GM10248 (cell line): ENCODE measurements at places on chromosomes 11 and 22.
A peak's percentile ranks its signal among the peaks of the same experiment; 100 is the strongest.

DNA sequence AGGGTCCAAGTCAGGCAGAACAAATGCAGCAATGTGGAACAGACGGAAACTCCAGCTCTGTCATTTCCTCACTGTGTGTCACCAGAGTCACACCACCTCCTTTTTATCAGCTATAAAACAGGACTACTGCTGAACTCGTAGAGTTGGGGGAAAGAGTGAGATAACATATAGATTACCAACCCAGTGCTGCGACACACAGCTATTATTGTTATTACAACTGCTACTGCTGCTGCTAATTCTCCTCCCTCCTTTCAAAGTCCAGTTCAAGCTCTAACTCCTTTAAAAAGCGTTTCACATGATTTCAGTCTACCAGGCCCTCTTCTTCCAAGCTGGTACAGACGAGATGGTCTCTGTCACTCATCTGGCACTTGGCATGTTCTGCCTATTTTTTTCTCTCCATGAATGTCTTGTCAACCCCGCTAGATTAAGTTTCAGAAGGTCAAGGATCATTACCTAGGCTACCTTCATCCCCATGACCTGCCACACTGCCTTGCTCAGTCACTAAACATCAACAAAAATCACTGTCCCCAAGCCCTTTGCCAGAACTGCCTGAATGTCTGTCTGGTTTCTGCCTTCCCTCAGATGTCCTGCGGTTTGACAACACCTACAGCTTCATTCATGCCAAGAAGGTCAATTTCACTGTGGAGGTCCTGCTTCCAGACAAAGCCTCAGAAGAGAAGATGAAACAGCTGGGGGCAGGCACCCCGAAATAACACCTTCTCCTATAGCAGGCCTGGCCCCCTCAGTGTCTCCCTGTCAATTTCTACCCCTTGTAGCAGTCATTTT is 3.7 kb upstream of the MTFP1 start:
- DNase-seq = no peak

DNA sequence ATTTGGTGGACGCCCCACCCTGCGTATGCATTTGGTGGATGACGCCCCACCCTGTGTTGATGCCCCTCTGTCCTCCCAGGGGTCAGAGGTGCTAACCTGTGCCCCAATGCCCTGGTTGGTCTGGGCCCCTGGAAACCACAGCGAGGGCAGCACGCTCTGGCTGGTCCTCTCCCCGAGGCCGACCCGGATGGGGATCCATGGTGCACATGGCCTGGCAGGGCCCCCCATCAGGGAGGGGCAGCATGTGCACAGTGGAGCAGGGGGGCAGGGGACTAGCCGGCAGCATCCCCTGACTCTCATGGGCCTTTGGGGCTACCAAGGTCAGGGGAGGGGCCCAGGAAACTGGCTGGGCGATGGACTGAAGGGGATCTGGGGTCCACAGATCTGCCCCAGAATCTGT is 7.6 kb upstream of the MUC5AC start:
- DNase-seq = no peak

DNA sequence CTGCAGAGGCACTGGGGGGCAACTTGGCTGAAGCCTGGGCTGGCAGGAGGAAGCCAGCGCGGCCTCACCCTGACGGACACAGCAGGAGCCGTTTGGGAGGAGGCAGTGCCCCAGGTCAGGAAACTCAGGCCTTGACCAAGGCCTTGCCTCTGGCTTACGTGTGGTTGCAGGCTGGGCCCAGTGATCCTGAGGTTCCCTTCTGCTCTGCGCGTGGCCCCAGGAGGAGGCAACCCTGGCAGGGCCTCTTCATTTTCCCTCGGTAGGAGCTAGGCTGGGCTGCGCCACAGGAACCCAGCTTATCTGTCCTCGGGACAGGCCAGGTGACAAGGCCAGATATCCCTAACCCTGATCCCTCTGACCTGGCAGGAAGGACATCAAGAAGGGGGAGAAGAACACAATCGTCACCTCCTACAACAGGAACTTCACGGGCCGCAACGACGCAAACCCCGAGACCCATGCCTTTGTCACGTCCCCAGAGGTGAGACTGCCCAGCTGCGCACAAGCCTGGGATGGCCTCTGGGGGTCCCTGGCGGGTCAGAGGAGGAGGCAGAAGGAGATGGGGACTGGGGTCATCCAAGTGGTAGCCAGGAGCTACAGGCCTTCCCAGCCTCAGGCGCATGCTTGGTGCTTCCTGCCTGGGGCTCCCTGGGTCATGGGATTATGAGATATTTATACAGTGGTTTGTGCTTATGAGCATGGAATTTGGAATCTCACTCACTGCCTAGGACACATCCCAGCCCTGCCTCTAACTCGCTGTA is 20.6 kb downstream of the POLR3H start:
- no peak for DNase-seq

- DNase-seq = no peak
These were observed 7.3 kb downstream of the TCN2 start for GRCh38 chr22:30614268-30614667.

DNA sequence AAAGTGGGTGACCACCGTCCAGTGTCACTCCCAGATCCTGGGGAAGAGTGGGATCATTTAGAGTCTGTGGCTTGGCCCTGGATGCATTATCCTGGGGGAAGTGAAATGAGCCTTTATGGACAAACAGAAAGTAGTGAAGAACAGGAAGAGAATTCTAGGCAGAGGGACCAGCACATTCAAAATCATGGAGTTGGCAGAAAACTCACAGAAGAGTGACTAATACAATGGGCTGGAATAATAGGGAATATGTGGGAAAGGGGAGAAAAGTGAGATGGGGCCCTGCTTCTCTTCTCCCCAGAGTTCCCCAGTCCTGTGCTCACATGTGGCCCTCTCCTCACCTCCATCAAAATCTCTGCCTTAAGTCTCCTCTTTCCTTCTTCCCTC is 84.3 kb downstream of the CCDC81 start:
- DNase-seq = no peak

DNA sequence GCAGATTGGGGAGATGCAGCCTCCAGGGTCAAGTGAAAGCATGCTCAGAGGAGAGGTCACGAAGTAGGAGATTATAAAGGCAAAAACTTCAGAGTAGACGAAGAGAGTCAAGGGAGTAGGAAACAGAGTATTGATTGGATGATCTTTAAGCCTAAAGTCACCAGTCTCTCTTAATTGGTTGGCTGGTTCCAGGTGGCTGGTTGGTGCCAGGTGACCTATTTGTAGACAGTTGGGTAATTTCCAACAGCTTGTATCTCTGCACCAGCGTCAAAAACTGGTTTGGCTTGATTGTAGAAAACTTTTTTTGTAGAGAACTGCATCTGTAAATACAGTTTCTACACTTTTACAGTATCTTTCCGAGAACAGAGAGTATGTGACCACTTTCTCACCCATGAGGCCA is 75.7 kb upstream of the CCDC90B start:
- no peak for DNase-seq

DNA sequence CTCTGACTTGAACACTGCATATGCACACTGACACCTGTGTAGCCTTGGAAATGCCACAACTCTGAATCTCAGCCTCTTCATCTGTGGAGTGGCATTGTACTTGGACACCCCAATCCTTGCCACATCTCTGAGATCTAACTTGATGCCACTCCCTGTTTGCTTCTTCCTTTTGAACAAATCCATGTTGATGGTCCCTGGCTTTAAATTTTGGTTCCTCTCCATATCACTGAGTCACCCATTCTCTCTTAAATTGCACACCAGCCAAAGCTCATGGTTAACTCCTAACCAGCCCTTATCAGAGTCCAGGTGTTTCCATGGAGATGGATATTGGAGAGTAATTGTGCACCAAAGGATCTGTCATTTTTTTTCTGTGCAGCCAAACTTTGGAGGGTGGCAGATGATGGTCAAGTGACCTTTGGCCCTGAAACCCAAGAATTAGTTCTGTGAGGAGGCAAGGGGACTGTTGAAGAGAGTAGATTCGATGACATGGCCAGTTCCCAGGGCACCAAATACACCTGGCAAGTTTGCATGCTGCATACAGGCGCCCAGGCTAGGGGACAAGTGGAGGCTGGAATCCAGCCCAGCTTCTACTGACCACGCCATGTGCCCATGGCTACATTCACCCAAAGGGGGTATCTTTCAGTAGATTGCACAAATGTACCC is 25.1 kb upstream of the PAMR1 start:
- no peak for DNase-seq

DNA sequence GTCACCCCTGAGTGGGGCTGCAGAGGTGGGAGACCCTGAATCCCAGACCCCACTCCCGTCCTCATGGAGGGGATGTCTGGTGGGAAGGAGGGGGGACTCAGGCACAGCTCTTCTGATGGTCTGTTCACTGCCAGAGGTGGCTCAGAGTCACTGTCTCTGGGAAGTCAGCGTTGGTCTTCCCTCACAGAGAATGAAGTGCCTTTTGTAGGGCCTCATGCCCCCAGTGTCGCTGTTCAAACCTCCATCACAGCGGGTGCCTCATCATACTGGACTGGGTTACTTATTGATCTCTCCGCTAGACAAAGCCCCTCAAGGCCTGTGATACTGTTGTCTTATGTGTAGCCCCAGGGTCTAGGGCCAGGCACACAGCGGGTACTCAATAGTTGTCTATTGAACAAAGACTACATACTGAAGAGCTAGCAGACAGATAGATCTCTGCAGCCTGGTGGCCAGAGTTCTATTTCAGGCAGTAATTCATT is 41.3 kb downstream of the CD6 start:
- no peak for DNase-seq

DNA sequence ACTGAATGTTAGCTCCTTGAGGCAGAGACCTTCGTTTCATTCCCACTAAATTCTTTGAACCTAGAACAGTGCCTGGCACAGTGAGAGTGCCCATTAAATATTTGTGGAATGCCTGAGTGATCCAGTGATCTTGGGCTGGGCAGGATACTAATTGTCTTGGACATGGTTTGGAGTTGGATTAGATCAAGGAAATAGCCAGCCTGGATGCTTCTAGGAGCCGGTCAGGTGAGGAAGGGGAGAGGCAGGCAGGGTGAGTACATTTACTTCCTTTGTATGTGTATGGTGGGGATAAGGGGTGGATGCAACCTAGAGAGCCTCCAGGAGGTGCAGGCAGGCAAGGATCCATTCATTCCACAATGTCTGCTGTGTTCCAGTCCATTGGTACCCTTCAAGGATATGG is 3.6 kb downstream of the SREBF2 start:
- no peak for DNase-seq

DNA sequence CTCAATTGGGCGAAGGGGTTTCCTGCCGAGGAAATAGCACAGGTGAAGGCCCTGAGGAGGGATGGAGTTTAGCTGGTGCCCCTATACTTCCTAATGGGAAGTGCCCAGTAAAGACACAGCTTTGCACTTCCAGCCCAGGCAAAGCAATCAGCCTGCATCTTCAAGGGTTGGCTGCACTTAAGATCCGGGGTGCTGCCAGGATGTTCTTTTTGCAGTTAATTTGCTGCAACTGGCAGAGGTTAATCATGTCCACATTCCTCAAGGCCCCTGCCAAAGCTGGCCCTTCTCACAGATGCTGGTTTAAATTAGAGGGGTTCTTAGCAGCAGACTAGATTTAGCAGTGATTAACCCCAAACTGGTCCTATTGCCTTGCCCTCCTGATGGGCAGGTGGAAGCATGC is 137.7 kb upstream of the NAV2 start:
- no peak for DNase-seq

- DNase-seq = no peak
These were observed 48.6 kb downstream of the ARFGAP3 start for GRCh38 chr22:42808521-42808920.

GRCh38 chr11:127629200-127629599 is 628.6 kb upstream of the KIRREL3 start:
- DNase-seq = no peak

DNA sequence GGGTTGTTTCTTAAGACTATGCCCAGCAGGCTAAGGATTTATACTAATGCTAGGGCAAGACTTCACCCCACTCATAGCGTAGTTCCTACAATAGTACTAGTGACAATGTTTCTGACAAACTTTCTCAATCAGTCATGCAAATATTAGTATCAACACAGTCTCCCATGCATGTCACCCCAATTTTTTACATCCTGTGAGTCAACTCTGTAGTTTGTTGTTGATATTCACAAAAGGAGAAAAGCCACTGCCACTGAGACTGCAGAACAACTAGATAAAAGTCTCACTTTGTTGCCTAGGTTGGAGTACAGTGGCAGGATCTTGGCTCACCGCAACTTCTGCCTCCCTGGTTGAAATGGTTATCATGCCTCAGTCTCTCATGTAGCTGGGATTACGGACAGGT is 155.2 kb downstream of the RBFOX2 start:
- DNase-seq = peak; percentile 13

- DNase-seq = no peak
These were observed 23.2 kb downstream of the RTN4R start for GRCh38 chr22:20244691-20245576.

DNA sequence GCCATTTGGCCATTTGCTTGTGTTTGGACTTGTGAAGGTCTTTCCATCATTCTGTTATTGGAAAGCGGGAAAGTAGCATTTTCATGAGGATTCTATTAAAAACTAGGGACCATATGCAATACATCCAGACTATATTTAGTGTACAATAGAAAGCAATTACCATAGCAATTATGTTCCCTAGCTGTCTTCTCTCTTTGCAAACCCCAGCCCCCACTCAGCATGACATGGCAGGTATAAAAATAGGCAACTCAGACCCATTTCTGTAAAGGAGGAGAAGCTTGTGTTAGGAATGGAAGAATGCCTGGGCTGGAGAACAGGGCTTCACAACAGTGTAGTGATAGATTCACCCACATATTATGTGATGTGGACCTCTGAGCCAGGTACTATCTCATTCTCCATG is 12.4 kb downstream of the OR51B6 start:
- DNase-seq = no peak

DNA sequence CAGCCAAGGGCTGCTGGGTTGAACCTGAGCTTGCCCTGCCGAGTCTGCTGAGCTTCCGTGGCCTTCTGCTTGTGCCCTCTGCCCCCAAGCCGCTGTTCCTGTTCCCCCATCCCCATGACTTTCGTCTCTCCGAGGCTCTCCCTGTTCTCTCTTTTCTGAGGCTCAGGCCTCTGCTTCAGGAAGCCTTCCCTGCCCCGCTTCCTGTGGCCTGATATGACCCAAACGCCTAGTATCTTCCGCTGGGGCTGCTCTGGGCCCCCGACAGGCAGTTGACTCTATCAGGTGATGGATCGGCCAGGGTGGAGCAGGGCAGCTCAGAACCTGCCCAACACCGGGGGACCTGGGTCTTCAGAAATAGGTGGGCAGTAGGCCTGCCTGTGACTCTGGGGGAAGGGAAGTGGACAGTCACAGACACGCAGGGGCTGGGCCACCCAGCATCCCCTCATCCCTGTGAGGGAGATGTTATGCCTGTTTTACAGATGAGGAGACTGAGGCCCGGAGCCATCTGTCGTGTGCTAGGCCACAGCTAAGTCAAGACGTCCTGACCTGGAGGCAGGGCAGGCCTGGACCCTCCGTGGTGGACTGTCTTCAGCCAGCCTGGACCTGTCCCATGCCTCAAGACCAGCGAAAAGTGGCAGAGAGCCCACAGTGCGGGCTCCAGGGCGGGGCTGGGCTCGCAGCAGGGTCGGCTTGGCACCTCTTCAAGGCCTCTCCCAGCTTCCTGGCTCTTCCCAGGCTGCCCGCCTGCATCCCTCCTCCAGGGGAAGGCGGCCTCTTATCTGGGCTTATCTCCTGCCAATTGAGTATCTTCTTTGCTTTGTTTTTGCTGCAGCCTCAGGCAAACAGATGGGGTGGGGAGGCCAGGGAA is 16.2 kb downstream of the BAD start:
- DNase-seq = no peak
